ENCODE measurements at places on chromosomes 3 and 15. TPM values are rescaled to one million over a fixed set of nuclear protein-coding genes. Genes with fewer than 3 reads are reported as not detected.

Gene ZNF106
- total RNA-seq = 56.6 TPM

Gene IREB2
- total RNA-seq = 22.1 TPM

Gene TUSC7
- total RNA-seq = not detected

Gene EFHB
- 0.24 TPM for total RNA-seq

Gene RPUSD2
- total RNA-seq = 17.1 TPM

Gene SLC51A
- not detected for total RNA-seq

Gene FGF12
- total RNA-seq = not detected

Gene STX19
- total RNA-seq = 0.18 TPM

Gene REC114
- total RNA-seq = not detected

Gene KLHL6
- total RNA-seq = 0.11 TPM

Gene CCR8
- total RNA-seq = not detected

Gene SNTN
- total RNA-seq = not detected

Gene NECTIN3
- 8.2 TPM for total RNA-seq

Gene CNTN4
- not detected for total RNA-seq

Gene TTLL13
- total RNA-seq = not detected

Gene GABRR3
- total RNA-seq = not detected

Gene DOCK3
- total RNA-seq = 0.03 TPM
